Activated CD4-positive, CD25-positive, alpha-beta regulatory T cell treated with anti-CD3 and anti-CD28 coated beads, Interleukin-2, amount 50 U/mL, for 72 hours (primary cell): ENCODE measurements at places on chromosomes 7 and 10.

GRCh38 chr7:151863386-151864079, 13.4 kb downstream of the PRKAG2 start:
- DNase-seq: no peak

- no peak for DNase-seq
Measured at GRCh38 chr10:124409696-124410095, 9.0 kb downstream of the OAT start.

DNA sequence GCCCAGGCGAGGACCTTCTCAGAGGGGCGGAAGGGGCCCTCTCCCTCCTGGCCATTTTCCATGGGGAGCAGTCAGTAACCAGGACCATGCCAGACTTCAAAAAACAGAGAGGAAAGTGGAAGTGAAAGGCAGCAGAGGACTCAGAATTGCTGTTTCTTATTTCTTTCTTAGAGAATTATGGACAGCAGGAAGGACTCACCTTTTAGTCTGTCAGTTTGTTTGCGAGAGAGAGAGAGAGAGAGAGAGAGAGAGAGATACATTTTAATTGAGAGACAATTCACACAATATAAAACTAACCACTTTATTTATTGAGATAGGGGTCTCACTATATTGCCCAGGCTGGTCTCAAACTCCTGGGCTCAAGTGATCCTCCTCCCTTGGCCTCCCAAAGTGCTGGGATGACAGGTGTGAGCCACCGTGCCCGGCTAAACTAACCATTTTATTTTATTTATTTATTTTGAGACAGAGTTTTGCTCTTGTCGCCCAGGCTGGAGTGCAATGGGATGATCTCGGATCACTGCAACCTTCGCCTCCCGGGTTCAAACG, 24.5 kb downstream of the SCD start:
- no peak for DNase-seq

- DNase-seq: peak; percentile 30
Measured at GRCh38 chr7:27164367-27165088, 809 bp downstream of the HOXA9 start.

DNA sequence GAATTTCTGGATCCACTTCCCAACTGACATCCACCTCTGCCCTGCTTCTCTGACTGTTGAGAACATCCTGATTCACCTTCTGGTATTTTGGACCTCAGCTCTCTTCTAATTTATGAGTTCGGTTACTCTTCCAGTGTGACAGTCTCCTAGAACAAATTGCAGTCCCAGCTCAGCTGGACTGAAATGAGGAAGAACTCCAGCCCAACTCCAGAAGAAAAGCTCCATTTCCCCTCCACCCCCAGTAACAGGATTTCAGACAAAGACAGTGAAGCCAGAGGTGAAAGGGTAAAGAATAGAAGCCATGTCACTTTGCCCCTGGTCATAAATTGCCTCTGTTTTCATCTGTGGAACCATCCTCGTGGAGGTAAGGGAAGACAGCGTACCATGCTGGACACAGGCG, 26.2 kb upstream of the INHBA start:
- no peak for DNase-seq

GRCh38 chr7:25739143-25739542, 412.9 kb upstream of the NFE2L3 start:
- DNase-seq: no peak

- DNase-seq: no peak
Measured at GRCh38 chr7:19677180-19677579, 31.7 kb downstream of the POLR1F start.

GRCh38 chr7:111568870-111569462, 6.7 kb upstream of the IMMP2L start:
- no peak for DNase-seq

DNA sequence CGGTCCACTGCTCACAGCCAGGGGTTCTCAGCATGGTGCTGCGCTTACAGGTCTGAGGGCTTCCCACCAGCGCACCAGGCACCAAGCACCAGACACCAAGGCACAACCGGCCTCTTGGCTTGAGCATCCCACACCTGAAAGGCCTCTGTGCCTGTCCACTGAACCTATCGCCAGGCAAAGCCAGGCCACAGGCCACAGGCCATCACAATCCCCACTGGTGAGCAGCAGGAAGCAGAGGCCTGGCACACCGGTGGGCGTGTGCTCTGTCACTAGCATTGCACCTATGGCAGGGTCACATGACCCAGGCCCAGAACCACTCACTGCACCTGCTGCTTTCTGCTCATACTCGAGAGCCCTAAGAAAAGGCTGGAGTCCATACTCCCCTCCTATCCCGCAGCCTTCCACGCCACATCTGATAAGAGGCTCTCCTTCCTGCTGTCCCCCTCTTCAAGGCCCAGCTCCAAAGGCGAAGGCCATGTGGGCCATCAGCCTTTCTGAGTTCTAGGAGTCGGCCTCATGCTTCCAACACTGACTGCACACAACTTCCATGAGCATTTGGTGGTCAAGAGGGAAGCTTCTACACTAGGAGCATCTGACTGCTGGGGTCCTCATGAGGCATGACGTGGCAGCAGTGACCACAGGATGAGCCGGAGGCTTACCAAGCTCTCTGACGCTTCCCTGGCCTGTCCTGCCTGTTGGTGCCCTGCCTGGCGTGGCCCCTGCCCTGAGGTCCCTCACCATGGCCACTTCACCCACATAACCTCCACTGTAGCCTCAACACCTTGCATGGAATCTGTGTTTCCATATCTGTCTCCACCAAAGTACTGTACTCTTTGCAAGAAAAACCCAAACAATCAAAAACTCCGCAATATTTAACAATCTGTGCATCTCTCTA, 166.3 kb downstream of the TNS3 start:
- no peak for DNase-seq

GRCh38 chr10:83410570-83410969, 728.7 kb upstream of the GHITM start:
- no peak for DNase-seq

GRCh38 chr7:158421361-158421760, 166.3 kb downstream of the PTPRN2 start:
- DNase-seq: no peak

DNA sequence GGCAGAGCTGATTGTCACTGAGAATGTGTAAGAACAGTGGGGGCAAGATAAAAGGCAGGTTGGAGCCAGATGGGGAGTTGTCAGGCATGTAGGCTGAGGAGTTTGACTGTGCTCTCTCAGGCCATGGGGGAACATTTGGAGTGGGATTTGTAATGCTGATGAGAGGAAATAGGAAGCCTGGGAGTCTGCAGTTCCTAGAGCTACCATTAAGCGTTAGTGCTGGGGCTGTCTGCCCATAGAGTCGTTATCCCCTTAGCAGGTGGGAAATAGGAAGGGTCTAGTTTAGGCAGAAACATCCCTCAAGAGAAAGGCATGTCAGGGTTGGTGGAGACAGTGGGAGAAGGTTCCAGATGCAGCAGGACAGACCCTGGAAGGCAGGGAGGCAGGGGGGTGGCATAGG, 75.5 kb downstream of the RPS24 start:
- DNase-seq: no peak

DNA sequence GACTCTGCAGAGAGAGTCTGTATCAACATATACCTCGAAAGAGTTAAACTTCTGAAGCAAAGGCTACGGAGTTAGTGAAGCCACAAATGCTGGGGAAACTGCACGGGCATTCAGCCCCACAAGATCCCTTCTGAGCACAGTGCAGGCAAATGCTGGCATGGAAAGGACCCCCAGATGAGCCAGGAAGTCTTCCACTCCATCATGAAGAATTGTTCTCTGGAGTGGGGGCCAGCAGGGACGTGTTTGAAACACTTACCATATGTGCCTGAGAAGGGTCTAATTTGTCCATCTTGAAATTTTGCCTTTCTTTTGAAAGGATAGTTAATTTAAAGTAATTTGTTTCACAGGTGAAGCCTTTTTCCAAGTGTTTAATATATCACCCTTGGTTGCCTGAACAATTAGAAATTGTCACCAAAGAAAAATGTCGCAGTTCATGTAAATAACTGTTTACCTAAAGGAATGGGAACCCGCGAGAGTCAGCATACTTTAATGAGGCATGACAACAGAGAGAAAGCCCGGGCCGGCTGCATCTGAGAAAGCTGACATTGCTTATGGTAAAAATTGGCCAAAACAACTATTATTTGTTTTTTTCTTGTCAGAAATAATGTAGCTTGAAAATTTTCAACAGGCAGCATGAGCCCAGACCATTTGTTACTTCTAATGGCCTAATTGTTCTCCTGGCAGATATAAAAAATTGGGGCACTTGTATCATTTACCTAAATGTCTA, 287.6 kb upstream of the MGMT start:
- DNase-seq: no peak

- no peak for DNase-seq
Measured at GRCh38 chr7:106568680-106569499, 92.1 kb downstream of the CCDC71L start.

- DNase-seq: no peak
Measured at GRCh38 chr7:10838228-10838627, 135.4 kb upstream of the PHF14 start.
